Fibroblast of pulmonary artery (primary cell): ENCODE measurements at places on chromosomes 1 and 21.

DNA sequence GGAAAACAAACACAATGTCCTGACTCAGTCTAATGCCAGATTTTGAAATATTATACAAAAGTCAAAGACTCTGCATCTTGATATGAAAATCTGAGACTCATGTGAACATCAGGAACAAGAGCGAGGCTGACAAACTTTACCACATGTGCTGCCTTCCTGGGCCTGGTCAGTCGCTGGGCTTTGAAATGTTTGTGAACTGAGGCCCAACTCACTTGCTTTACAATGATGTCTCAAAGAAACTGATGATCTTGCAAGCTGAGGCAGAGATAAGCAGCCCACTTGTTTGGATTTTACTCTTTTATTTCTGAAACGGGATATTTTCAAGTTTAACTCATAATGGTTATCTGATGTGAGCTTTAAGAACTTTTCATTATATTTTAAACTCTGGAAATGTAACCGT, 2.1 kb downstream of the BCAR3 start:
- peak; percentile 50 for DNase-seq

DNA sequence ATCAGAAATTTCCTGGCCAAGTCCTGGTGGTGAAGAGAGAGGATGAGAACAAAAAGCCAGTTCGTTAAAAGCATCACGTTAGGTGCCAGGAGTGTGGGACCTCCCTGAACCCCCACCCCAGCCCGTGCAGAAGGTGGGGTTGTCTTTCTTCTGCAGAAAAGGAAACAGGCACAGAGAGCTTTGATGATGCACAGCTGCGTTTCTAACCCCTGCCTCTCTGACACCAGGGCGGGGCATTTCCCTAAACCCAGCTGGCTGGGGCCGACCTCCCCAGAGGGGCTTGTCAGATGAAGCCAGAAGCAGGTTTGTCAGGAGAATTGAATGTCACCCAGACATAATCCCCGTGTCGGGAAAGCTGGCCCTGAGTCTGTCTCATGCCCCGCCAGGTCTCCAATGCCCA, 189.3 kb upstream of the EDN2 start:
- no peak for DNase-seq

- DNase-seq = no peak
Measured at GRCh38 chr1:206066479-206067171, 13.7 kb downstream of the RHEX start.

- no peak for DNase-seq
Measured at GRCh38 chr21:25188677-25189079, 418.6 kb downstream of the MRPL39 start.

DNA sequence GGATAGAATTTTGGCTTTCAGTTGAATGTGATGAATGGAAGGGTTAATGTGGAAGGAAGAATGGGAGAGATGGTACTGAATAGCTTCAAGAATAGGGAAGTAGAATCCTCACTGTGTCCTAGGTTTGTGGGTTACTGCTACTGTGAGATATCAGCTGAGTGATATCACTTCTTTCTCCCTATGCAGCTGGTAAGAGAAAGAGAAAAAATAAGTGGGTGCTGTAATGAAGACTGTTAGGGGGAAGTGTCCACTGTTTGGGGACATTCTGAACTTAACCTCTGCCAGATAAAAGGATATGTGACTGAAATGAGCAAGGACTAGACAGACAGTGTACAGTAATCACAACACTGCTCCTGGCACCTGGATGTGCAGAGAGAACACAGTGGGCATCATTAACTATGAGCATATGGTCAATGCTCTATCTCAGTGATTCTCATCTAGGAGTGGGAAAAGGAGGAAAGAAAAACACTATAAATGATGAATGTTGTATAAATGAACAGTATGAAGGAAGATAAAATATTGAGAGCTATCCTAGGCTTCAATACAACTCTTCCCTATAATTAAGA, 25.6 kb upstream of the MOB3C start:
- no peak for DNase-seq

DNA sequence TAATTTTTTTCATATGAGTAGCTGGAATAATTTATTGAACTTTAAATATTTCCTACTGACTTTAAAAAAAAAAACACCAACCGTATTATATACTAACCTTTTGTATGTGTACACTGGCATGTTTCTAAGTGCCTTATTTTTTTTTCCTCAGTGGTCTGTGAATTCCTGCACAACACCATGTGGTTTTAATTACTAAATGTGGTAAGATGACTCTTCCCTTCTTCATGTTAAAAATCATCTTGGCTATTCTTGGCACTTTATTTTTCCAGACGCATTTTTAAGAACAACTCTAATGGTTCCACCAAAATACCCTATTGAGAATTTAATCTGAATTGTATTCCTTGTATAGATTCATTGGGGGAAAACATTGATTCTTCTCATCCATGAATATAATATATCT, 28.4 kb downstream of the PPP2R5A start:
- no peak for DNase-seq

DNA sequence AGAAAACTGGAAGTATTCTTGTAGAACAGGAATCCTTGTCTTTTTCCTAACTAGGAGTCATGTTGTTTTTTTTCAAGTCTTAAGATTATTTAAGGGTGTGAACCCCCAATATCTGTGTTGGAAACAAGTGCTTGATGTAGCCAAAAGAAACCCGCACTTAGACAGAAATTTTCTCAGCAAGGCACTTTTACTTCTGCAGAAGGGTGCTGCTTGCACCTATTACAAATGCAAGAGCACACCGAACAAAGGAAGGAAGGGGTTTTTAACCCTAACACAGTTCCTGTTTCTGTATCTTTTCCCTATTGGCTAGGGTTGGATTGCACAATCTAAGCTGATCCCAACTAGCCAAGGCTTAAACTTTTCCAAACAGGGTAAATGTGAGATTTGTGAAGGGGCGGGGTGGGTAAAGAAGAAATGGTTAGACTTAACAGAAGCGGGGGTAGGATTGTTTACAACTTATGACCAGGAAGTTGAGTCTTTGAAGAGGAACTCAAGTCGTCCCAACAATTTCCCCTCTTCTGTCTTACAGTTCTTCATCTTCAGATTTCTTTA, 75.1 kb downstream of the ZFYVE9 start:
- DNase-seq = no peak

- DNase-seq = no peak
Measured at GRCh38 chr1:68426594-68426993, 23.2 kb downstream of the RPE65 start.

DNA sequence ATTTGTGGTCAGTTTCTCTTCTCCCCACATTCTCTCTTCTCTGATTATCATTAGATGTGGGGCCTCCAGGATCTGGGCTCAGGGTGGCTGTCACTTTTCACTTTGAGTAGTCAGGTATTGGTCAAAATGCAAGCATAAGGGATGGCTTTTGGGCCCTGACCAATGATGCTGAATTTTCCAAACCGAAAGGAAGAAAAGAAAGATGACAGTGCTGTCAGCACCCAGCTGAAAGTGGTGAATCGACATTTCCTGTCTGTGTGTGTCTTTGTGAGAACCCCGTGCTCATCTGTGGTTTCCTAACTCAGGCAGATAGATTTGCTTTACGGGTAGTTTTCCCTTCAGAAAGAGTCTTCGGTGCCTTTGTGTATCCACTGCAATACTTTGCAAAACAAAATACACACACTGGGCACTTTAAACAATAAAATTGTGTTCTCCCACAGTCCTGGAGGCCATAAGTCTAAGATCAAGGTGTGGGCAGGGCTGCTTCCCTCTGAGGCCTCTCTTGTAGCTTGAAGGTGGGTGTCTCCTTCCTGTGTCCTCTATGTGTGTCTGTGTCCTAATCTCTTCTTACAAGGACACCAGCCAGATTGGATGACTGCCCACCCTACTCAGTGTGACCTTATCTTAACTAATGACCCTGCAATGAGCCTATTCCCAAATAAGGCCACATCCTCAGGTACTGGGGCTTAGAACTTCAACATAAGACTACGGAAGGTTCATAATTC, 274.8 kb upstream of the AJAP1 start:
- DNase-seq = no peak

DNA sequence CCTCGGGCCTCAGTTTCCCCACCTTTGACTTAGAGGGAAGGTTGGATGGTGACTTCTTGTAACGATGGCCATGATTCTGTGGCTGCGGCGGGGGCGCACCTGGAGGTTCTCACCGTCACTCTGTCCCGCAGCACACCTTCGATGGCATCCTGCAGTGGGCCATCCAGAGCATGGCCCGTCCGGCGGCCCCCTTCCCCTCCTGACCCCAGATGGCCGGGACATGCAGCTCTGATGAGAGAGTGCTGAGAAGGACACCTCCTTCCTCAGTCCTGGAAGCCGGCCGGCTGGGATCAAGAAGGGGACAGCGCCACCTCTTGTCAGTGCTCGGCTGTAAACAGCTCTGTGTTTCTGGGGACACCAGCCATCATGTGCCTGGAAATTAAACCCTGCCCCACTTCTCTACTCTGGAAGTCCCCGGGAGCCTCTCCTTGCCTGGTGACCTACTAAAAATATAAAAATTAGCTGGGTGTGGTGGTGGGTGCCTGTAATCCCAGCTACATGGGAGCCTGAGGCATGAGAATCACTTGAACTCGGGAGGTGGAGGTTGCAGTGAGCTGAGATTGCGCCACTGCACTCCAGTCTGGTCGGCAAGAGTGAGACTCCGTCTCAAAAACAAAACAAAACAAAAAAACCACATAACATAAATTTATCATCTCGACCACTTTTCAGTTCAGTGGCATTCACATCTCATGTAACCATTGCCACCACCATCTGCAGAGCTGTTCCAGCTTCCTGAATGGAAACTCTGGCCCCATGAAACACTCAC, 2.1 kb upstream of the PFKL start:
- DNase-seq = peak; percentile 86

DNA sequence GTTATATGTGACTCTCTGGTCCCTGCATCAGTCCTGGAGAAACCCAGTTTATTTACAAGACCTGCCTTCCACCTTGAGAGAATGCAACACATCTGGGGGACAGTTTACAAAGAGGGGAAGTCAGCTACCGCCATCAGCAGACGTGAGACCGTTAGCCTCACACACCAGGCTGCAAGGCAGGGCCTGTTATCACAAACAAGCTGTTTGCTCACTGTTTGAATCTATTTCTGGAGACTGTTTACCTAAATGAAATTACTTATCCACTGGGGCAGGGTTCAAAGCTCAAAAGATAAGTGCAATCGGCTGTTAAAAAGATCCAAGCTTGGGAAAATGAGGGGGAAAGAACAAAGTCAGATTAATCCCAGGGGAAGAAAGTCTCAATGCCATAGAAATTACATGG, 134.4 kb downstream of the ZNF281 start:
- DNase-seq = no peak

DNA sequence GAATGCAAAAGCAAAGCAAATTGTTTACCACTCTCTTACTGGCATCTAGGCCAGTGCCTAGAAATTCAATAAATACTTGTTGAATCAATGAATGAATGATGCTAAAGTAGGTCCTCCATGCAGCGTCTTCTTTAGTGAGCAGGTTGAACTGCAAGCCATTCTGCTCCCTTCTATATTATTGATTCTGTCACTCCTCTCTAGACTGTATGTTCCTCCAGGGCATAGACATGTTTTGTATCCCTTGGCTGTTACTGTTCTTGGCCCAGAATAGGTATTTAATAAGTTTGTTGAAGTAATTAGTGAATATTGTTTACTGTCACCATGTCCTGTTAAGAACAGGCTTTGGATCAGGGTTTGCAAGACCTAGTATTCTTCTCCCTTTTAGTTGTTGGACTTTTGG, 43.7 kb downstream of the OSBPL9 start:
- no peak for DNase-seq

DNA sequence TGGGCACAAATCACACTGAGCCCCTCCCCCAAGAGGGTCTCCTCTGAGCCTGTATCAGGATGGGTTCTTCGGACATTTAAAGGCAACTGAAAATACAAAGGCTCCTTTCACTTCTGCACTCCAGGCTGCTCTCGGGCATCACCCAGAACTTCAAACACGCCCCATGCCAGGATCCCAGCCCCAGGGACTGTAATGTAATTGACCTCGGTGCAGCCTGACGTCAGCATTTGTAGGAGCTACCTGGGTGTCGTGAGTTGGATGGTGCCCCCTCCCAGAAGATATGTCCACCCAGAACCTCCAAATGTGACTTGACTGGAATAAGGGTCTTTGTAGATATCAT, 95.2 kb downstream of the PSMG1 start:
- DNase-seq = no peak

- DNase-seq = peak; percentile 86
Measured at GRCh38 chr21:44871576-44872269, 1.8 kb downstream of the PTTG1IP start.

GRCh38 chr1:172993640-172994039, 57.1 kb downstream of the TNFSF18 start:
- DNase-seq = peak; percentile 42

DNA sequence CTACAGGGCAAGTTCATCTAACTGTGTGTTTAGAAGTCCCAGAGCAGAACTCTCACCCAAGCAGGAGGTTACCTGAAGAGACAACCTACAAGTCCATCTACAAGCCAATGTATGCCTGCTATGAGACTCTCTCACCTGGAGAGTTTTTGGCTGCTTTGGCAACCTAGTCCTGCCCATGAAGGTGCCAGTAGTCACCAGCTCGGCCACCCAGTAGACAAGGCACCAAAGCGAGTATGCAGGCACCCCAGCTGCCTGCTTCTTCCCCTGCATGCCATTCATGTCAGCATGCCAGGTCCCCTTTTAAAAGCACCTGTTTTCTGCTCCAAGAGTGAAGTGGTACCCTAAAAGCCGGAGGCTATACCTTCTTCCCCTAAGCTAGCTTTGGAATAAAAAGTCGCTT, 20.2 kb downstream of the RIIAD1 start:
- DNase-seq = no peak

DNA sequence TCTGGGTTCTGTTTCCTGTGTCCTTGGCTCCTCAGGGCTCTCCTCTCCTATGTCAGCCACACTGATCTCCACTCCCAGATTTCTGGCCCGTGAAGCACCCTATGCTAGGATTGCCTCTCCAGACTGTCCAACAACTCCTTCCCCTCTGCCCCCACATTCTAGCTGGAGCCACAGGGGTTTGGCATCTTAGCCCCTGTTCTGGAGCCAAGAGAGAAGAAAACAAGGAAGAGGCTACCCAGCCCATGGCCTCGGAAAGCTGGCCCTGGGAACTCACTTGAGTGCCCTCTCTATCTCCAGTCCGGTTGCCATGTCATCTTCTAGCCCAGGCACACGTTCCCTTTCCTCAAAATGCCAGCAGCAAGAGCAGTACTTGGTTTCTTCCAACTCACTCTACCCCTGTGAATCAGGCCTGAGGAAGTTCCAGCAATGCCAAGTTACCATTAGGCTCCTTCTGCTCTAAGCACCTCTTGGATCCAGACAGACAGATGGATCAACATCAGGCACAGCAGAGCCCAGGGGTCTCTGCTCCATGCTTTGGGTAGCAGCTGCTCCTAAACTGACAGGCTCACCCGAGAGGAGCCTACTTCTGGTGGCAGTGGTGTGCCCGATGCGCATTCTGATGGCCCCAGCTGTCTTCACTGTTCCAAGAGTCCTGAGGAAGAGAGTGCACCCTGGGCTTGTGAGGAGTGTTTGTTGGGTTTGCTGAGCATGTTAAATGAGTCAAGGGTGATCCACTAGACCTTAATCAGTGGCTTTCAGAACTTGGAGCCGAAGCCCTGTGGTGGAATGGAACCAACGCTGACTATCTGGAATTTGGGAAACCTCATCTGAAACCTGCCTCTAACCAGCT, 11.6 kb upstream of the GPR61 start:
- DNase-seq = no peak
